SIG-M5 (cell line): ENCODE measurements at places on chromosomes 6 and 20.

DNA sequence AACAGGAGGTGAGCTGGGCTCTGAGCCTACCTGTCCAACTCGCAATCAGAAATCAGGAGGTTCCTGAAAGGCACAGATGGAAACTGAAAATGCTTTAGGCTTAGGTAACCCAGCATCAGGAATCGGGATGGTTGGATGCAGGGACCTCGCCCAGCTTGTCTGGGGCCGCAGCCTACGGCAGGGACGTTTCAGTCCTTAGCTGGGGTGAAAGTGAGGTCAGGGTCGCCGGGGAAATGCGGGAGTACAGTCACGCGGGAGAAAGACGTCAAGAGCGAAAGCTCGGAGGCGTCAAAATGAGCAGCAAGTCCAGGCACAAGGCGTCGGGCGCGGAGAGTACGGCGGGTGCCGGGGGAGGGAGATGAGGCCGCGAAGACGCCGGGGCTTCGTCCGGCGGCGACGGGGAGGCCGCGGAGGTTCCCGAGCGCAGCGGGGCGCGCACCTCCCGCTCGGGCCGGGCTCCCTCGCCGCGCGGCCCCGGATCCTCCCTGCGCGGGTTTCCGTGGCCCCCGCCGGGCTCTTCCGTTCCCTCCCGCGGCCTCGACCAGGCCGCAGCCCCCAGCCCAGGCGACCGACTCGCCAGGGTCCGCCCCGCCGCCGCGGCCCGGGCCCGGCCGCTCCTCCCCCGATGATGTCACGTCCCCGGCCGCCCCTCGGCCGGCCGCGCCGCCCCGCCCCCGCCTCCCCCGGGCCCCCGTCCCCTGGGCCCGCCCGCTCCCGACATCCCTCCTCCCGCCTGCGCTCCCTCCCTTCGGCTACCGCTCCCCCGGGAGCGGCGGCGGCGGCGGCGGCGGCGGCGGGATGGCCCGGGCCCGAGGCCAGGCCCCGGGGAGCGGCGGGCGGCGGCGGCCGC is at the start of gene EBF4:
Gene EBF4 (plus strand): TSS at position 745 of the 850 bp plus-strand sequence. CDS start 866 bp downstream, outside the sequence.
- no peak for DNase-seq

- no peak for DNase-seq
Observed at GRCh38 chr6:127857051-127857637, 43.7 kb downstream of the THEMIS start.

DNA sequence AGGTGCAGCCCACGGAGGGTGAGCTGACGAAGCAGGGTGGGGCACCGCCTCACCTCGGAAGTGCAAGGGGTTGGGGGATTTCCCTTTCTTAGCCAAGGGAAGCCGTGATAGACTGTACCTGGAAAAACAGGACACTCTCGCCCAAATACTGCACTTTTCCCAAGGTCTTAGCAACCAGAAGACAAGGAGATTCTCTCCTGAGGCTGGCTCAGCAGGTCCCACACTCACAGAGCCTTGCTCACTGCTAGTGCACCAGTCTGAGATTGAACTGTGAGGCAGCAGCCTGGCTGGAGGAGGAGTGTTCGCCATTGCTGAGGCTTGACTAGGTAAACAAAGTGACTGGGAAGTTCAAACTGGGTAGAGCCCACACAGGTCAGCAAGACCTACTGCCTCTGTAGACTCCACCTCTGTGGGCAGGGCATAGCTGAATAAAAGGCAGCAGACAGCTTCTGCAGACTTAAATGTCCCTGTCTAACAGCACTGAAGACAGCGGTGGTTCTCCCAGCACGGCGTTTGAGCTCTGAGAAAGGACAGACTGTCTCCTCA is 28.0 kb downstream of the SYNE1 start:
- no peak for DNase-seq

- DNase-seq: no peak
Observed at GRCh38 chr6:160028487-160029275, 59.8 kb downstream of the IGF2R start.

DNA sequence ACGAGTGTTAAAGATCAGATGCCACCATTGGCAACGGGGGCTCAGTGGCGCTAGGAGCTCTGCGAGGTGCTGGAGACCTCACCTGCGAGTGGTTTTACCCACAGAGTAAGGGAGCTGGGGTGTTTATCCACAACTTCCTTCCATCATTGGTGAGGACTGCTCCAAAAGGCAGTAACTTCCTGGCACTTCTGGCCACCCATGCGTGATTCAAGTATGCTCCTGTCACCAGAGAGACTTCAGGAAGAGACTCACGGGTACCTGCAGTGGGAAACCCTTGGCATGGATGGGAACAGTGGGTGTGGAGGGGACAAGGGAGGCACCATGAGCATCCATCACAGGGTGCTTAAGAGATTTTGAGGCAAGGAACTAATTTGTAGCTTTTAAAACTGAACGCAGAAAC is 53.2 kb downstream of the RIN2 start:
- DNase-seq: no peak

- DNase-seq: no peak
Observed at GRCh38 chr20:3461211-3461771, 9.5 kb upstream of the ATRN start.

- no peak for DNase-seq
Observed at GRCh38 chr6:20360471-20361119, 41.1 kb upstream of the E2F3 start.

DNA sequence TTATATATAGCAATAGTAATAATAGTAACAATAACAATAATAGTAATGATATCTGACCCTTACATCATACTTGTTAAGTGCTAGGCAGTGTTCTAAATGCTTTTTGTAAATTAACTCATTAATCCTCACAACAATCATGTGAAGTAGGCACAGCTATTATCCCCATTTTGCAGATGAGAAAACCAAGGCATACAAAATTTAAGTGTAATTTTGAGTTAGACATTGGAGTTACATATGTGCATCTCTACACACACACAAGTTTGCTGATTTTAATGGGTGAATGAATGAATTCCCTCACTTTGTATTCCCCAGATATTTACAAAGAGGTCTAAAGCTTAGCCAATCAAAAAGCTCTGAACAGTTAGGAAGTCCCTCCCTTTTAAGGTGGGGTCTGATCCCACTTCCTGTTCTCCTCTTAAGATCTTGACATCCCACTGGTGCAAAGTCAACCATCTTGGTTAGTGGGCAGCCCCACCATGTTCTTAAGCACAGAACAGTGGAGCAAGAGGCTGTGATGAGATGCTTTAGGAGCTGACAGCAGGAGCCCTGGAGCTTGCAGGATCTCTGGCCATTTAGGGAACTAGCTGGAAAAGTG is 85.3 kb upstream of the FOXP4 start:
- no peak for DNase-seq
